ENCODE measurements at places on chromosomes 7 and 10. TPM values are rescaled to one million over a fixed set of nuclear protein-coding genes. Genes with fewer than 3 reads are reported as not detected.

The NODAL gene
- total RNA-seq = not detected

The RNF32 gene
- total RNA-seq = not detected

DNA sequence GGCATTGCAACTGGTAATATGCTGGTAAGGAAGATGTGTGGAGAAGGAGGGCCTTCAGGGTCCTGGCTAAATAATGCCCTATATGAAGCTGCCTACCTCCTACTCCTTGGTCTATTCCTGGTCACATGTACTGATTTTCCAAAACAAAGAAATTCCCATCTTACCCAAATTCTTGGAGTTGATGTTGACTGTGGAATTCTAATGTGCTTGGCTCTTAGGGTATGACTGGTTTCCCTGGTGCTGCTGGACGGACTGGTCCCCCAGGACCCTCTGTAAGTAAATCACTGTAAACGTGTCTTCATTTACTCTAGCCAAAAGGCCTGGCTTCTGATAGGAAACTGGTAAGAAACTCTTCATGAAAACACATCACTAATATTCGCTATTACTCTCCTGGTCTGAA, 27.0 kb downstream of the COL1A2 start:
- DNase-seq = no peak

The PRRT4 gene
- not detected for total RNA-seq

GRCh38 chr7:13411636-13412035, 577.8 kb downstream of the ETV1 start:
- no peak for DNase-seq

The CYP3A5 gene
- not detected for total RNA-seq

The DRGX gene
- not detected for total RNA-seq

The TRPV6 gene
- total RNA-seq = not detected

DNA sequence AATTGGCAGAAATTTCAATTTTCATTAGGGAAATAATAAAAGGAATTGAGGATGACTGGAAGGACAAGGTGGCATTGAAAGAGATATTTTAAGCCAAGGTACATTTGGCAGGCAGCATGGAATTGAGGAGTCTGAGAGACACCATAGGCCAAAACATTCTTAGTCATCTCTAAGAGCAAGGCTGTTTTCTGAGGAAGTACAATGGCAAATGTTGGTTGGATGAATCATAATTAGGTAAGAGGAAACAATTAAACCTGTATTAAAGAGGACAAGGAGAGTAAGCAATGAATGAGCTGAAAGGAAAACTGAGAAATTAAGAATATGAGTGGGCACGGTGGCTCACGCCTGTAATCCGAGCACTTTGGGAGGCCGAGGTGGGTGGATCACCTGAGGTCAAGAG, 86.3 kb downstream of the MRPL32 start:
- no peak for DNase-seq

The CALHM2 gene
- 37.2 TPM for total RNA-seq

DNA sequence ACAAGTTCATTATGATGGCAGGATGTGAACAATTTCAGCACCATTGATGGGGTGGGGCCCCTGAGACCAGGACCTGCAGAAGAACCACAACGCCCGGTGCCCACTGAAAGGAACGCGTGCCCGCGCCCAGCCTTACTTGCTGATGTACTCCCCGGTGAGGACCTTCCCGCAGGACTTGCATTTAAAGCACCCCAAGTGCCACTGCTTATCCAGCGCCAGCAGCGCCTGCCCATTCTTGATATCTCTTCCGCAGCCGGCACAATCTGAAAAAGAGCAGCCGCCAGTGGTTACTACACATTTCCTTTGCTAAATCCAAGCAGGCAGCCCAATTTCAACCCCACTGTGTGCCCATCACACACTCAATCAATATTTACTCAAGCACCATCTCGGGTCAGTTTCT, 110.6 kb downstream of the ABLIM1 start:
- DNase-seq = peak; percentile 25

GRCh38 chr10:62661143-62661542, 143.4 kb upstream of the ADO start:
- no peak for DNase-seq

The TUBAL3 gene
- not detected for total RNA-seq

The RGR gene
- total RNA-seq = not detected

- no peak for DNase-seq
Observed at GRCh38 chr7:135971366-135971725, 5.8 kb downstream of the MTPN start.

- peak; percentile 55 for DNase-seq
Observed at GRCh38 chr10:73991884-73992245, 6.1 kb upstream of the VCL start.

DNA sequence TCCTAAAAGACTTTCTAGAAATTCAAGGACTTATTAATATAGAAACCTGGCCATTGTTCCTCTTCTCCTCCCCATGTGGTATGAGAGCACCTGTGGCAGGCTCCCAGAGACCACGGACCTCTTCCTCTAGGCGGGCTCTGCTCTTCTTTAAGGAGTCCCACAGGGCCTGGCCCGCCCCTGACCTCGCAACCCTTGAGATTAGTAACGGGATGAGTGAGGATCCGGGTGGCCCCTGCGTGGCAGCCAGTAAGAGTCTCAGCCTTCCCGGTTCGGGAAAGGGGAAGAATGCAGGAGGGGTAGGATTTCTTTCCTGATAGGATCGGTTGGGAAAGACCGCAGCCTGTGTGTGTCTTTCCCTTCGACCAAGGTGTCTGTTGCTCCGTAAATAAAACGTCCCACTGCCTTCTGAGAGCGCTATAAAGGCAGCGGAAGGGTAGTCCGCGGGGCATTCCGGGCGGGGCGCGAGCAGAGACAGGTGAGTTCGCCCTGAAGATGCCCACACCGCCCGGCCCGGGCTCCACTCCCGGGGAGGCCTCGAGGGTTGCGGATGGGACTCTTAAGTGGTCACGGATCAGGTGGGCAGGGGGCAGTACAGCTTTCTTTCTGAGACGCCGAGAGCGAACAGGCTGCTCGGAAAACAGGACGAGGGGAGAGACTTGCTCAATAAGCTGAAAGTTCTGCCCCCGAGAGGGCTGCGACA, at the start of gene SLC26A4:
Gene SLC26A4, plus strand, starts transcription at position 448 of the 700 bp plus-strand sequence. CDS start 814 bp downstream, outside the sequence.
- no peak for DNase-seq

DNA sequence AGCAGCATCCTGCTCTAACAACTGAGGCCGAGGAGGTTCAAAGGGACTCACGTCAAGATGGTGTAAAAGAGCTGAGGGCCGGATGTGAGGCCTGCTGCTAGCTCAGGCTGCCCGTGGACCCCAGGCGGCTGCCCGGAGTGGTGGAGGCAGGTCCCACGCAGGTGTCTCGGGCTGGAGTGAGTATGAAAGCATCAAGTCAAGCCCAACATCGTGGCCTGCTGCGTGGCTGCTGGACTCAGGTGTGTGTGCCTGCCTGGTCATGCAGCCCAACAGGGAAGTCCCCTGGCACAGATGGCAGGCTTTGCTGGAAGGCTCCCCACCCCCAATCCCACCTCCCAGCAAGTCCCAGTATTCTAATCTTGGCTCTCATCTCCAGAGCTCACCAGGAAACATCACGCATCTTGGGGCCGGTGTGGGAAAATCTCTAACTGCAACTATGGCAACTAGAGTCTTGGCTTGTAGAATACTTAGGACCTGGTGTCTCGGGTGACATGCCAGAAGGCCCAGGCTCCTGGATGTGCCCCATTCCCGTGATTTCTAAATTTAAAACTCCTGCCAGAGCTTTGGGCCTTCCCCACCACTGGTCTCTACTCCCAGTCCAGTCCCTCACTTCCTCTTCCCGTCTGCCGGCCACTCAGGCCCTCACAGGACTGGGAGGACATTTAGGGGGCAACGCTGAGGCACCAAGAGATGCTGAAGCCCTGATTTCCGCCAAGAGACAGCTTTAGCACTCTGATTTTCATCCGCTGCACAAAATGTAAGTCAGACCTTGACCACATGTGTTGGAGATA, 85.9 kb downstream of the PRKAG2 start:
- DNase-seq = no peak

DNA sequence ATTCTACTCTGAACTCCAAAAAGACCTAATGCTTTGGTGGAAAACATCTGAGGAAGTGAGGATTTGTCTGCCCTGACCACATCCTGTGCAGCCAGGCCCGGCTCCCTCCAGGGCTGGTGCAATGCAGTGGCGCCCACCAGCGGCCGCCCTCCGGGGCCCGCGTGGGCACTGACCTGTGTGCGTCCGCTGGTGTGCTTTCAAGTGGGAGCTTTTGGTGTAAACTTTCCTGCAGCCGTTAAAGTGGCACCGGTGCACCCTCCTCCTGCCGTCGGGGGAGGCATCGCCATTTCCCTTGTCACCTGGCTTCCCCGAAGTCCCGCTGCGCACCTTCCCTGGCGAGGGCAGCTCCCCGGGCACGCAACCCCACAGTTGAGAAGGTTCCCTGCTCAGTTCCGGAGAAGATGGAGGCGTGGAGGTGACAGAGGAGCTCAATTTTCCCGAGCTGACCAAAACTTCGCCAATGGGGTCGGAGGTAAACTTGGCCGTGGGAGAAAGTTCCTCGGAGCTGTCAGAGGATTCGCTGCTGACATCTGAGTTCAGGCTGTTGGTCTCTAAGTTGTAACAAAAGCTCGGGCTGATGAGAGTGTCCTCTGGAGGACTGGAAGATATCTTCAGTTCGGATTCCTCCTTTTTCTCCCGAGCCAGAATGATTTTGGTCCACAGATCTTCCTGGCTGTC, 3.4 kb downstream of the KLF6 start:
- peak; percentile 74 for DNase-seq

DNA sequence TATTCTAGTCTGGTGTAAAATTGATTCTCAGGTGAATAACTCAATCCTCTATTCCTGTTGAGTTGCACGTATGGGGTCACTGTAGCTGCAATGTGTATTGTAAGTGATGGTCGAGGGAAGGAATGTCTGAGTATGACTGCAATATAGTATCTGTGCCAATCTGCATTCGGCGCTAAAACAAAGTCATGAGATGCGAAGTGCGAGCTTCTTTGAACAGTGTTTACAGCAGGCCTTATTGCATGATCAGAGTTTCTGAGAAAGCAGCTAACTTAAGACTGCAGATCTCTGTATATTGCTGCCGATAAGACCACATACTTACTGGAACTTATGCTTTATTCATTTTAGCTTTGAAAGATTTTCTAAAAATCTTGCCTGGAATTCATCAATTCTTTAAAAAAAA, 341.7 kb upstream of the BMPER start:
- DNase-seq = no peak

All from natural killer cell (primary cell).